ENCODE measurements at places on chromosomes 1 and 21.

- no peak for DNase-seq
These were observed 503.4 kb downstream of the NEGR1 start for GRCh38 chr1:71778940-71779339.

DNA sequence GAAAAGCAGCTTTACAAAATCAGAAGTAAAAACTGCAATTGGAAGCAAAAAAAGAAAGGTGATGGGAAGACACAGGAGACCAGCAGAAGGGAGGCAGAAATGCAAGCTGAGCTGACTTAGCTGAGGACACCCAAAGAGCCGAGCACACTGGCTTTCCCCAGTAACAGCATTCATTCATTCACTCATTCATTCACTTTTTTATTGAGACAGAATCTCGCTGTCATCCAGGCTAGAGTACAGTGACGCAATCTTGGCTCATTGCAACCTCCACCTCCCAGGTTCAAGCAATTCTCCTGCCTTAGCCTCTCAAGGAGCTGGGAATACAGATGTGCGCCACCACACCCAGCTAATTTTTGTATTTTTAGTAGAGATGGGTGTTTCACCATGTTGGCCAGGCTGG is 8.2 kb downstream of the ANGPTL7 start:
- DNase-seq: no peak

DNA sequence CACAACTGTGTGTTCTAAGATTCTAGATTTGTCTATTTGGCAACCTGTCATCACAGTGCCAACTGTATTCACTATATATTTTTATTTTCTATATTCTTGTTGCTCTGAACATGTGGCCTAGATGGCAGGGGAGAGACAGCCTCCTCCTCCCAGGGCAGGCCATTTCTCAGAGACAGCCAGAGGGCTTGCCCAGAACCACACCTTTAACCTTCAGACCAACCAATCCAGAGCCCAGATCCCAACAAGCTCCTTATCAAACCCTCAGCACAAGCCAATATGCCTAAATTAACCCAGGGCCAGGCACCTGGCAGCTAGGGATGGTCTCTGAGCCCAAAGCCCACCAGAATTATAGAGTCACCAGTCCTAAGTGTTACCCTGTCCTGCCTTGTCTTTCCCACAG is 19.3 kb downstream of the TRIM11 start:
- DNase-seq: no peak

DNA sequence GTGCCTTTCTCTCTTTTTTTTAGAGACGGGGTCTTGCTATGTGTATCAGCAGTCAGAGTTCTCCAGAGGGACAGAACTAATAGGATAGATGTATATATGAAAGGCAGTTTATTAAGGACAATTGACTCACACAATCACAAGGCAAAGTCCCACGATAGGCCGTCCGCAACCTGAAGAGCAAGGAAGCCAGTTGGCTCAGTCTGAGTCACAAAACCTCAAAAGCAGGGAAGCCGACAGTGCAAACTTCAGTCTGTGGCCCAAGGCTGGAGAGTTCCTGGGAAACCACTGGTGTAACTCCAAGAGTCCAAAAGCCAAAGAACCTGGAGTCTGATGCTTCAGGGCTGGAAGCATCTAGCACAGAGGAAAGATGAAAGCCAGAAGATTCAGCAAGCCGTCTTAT is 16.3 kb upstream of the H3-3A start:
- DNase-seq: no peak

- DNase-seq: peak; percentile 78
These were observed at the start of gene IFI16 for GRCh38 chr1:159009704-159010361. IFI16 (plus strand) TSS chr1:159009907; CDS start chr1:159014681, 4,774 bp downstream.

GRCh38 chr1:48870596-48870995 is 93.9 kb upstream of the BEND5 start:
- DNase-seq: no peak

GRCh38 chr1:25099343-25099951 is 132.9 kb downstream of the SYF2 start:
- no peak for DNase-seq

DNA sequence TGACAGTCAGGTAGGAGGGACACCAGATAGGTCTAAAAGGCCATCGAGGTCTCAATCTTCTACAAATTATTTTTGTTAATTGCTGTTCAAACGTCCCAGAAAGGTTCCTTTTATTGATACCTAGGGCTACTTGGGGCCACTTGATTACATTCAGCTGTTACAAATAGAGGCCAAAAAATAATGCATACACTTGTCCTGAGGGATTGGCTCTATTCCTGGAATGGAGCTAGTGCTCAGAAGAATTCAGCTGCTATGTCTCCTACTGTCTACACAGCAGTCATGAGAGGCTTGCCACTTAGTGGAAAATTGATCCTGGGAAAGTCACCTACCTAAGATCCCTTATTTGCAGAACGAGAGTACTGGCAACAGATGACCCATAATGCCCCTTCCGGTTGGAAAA is 498.3 kb downstream of the ADGRL2 start:
- no peak for DNase-seq

DNA sequence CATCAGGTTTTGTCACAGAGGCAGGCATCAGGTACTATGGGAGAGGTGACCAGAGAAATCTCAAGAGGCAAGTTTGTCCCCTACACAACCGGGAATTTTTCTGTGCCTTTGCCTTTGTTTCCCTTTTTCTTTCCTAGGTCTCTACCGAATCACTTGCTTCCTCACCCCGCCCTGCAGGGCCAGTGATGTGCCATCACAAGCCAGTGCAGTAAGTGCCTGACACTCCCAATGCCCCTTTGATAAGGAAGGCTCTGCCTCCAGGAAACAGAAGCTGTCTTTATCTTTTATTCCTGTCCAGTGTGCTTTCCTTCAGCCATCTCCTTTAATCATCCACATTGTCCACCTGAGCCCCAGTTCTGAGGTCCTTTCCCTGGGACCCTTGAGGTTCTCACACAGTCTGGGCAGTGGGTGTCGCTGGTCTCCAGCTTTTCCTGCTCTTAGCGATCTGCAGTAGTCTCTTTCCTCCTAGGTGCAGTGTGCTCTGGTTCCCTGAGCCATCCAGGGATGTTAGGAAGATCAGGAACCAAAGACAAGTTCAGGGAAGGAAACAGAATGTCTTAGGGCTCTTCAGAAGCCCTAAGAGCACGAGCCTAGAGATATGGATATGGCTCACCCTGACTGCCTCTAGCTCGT is 36.6 kb downstream of the GJA5 start:
- DNase-seq: no peak

GRCh38 chr1:245160288-245160687 is 5.5 kb downstream of the KIF26B start:
- no peak for DNase-seq

DNA sequence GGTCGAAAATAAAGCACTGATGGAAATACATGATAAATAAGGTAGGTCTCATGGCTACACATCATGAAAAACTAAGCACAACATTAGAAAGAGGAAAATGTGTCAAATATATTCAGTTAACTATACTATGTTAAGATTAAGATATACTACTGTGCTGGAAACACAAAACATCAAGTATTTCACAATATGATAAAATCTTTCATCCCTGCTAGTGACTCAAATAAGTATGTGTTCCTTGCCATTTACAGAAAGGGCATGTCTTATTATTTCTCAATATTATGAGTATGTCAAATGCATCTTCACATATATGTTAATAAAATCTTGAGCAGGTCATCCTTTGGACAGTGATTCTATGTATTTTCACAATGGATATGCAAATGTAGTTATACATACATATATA is 1260.1 kb upstream of the ADGRL2 start:
- DNase-seq: no peak

GRCh38 chr21:42765656-42766055 is 112.2 kb downstream of the PDE9A start:
- no peak for DNase-seq

DNA sequence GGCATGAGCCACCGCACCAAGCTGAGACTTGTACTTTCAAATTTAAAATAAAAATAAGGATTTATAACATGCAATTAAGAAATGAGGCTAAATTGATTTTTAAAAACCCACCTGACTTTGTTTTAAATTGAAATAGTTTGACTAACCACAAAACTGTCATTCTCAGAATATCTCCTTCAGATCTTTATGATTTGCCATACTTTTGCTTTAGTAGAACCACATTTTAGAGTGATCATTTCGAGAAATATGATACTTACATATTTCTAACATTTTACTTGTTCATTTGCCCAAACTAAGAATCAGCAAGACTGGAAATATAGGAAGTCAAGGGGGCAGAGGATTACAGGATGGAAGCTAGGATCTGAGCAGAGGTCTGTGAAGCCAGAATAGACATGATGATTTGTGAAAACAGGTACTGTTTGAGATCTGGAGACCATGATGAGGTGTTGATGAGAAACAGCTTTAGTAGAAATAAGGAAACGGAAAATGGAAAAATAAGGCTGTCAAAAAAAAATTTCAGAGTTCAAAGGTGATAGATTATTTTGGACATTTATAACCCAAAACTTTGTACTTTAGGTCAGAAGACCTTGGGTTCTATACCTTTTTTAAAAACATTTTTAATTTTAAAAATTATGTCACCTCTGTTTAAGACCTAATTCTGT is 44.8 kb downstream of the GIPC2 start:
- DNase-seq: no peak

GRCh38 chr1:14606632-14607031 is 8.1 kb downstream of the KAZN start:
- no peak for DNase-seq

DNA sequence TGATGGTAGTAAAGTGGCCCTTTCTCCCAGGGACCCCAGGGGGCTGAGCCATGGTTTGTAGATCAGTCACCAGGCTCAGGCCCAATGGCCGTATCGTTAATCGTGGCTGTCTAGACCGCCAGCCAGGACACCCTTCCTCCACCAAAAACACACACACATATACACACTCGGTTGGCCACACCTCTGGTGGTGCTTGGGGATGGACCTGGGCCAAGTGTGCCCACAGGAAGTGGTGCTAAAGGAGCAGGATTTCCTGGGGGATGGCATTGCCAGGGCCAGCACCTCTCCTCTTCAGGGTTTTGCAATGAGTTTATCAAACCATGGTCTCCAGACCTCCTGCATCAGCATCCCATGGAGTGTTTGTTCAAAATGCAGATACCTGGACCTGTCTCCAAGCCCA is 36.2 kb downstream of the CITED4 start:
- DNase-seq: no peak

DNA sequence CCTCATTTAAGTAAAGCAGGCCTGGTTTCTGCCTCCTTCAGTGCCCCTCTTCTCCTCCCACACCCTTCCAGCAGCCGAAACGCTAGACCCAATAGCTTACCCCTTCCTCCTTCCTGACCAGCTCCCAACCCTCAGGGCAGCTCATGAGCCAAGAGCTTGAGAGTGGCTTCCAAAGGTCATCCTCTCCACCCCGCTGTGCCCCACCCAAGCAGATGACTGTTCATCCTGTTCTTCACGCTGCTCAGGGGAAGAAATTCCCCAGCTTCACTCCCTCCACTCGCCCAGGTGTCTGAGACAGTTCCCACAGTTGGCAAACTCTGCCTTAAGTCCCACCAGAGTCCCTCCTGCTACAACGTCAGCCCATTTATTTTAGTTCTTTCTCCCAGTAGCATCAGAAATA is 23.4 kb downstream of the ARHGEF19 start:
- DNase-seq: no peak

DNA sequence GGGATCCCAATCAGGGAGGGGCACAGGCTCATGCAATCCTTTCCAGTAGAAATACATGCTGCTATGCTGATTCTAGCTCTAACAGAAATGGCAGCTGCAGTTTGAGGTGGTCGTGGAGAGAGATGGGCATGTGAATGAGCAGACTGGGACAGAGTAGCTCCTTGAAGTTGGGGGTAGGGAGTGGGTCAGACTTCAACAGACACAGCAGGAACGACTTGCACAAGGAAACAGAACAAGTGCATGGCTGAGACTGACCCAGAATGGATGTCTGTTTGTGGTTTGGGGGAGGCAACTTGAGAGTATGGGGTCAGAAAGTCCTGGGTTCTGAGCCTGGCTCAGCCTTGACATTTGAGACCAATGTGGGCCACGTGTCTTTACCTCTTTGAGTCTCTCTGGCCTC is 25.1 kb upstream of the TRABD2B start:
- DNase-seq: no peak

- no peak for DNase-seq
These were observed 48.4 kb upstream of the HOOK1 start for GRCh38 chr1:59766227-59766855.

- DNase-seq: no peak
These were observed 231.7 kb upstream of the ZRANB2 start for GRCh38 chr1:71312545-71312944.

DNA sequence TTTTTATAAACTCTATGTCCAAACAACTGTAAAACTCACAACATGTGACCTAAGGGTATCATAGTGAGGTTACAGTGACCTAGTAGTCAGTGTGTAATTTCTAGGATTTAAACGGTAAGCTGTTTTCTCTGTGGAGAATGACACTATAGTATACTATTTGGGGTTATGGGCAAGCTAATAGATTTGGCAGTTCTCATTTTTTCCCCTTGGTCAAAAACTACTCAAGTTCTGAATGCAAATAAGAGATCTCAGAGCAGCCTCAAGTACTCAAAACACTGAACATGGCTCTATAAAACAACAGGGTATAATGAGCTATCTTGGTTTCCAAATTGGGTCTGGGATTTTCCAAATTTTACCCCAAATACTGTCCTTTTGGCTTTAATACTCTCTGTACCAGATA is 88.5 kb upstream of the HMCN1 start:
- no peak for DNase-seq

DNA sequence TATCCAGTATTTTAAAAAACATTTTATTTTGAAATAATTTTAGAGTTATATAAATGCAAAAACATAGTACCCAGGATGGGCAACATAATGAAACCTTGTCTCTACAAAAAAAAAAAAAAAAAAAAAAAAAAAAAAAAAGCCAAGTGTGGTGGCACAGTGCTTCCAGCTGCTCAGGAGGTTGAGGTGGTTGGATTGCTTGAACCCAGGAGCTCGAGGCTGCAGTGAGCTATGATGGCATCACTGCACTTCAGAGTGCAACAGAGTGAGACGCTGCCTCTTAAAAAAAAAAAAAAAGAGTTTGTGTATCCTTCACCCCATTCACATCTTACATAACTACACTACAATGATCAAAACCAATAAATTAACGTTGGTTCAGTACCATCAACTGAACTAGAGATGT is 115.6 kb upstream of the KIF26B start:
- DNase-seq: no peak

DNA sequence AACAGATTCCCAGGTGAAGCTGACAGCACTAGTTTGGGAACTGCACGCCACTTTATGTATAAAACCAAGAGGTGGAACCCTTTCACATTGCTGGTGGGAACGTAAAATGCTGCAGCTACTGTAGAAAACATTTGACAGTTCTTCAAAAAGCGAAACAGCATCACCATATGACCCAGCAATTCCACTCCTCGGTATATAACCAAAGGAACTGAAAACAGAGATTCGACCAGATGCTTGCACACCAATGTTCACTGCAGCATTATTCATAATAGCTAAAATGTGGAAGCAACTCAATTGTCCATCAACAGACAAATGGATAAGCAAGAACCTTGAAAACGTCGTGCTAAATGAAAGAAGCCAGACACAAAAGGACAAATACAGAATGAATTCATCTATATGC is 17.5 kb downstream of the RSPH1 start:
- DNase-seq: no peak

GRCh38 chr1:233631810-233632405 is 18.0 kb downstream of the KCNK1 start:
- no peak for DNase-seq

GRCh38 chr1:178143730-178144690 is 50.1 kb downstream of the RASAL2 start:
- DNase-seq: no peak
